Thyroid gland (tissue), 4 donors: ENCODE measurements at places on chromosomes 5 and 9. TPM values are rescaled to one million over a fixed set of nuclear protein-coding genes. Genes with fewer than 3 reads are reported as not detected.

DNA sequence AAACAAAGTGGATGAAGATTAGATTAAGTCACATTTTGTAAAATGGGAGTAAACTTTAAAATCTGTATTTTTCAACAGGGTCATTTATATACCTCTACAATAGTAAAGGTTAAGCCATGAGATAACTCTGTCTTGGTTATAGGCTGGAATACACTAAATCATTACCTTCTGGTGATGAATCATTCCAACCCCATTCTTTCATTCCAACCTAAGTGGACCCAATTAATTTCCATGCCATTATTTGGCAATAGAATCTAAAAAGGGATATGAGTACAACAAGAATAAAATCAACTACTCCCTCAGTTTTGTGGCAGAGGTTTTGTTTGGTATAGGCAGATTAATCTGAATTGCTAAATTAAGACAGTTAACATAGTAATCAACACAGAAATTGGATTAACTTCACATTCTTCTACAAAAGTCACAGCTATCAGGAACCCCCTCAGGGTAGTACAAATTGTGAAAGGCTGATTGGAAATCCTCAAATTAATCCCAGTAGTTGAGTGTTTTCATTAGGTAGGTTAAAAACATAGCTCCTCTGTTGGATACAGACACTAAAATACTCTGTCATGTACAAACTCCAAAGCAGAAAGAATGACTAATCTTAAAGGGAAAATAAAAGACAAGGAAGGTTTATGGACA, 54.2 kb downstream of the ELAVL2 start:
- DNase-seq: no peak
- no peaks in the 10 kb centered on the region for H3K27me3 ChIP-seq
- H3K27ac ChIP-seq: no peak overlapping the region

GRCh38 chr5:120365656-120366446, 98.2 kb upstream of the PRR16 start:
- no peak overlapping the region for H3K27ac ChIP-seq
- H3K4me1 ChIP-seq: no peaks in the 10 kb centered on the region
- no peaks in the 10 kb centered on the region for H3K36me3 ChIP-seq

ECM2 gene
- total RNA-seq: 10.6 TPM

GRCh38 chr5:1762883-1763547, 36.6 kb downstream of the MRPL36 start:
- DNase-seq: no peak
- no peaks in the 10 kb centered on the region for H3K36me3 ChIP-seq
- H3K27me3 ChIP-seq: no peaks in the 10 kb centered on the region
- H3K27ac ChIP-seq: no peak overlapping the region
- H3K4me3 ChIP-seq: no peak overlapping the region

GRCh38 chr9:14441976-14442651, 128.2 kb upstream of the NFIB start:
- peaks cover 7% of the 10 kb centered on the region for H3K4me1 ChIP-seq
- no peak overlapping the region for H3K27ac ChIP-seq
- H3K4me3 ChIP-seq: no peak overlapping the region

- H3K4me3 ChIP-seq: no peak overlapping the region
- H3K27me3 ChIP-seq: no peaks in the 10 kb centered on the region
- H3K4me1 ChIP-seq: no peaks in the 10 kb centered on the region
- no peak for DNase-seq
- no peak overlapping the region for H3K27ac ChIP-seq
- H3K36me3 ChIP-seq: no peaks in the 10 kb centered on the region
Observed at GRCh38 chr9:6975198-6975597, 217.4 kb downstream of the KDM4C start.

DDX31 gene
- 44.1 TPM for total RNA-seq

DNA sequence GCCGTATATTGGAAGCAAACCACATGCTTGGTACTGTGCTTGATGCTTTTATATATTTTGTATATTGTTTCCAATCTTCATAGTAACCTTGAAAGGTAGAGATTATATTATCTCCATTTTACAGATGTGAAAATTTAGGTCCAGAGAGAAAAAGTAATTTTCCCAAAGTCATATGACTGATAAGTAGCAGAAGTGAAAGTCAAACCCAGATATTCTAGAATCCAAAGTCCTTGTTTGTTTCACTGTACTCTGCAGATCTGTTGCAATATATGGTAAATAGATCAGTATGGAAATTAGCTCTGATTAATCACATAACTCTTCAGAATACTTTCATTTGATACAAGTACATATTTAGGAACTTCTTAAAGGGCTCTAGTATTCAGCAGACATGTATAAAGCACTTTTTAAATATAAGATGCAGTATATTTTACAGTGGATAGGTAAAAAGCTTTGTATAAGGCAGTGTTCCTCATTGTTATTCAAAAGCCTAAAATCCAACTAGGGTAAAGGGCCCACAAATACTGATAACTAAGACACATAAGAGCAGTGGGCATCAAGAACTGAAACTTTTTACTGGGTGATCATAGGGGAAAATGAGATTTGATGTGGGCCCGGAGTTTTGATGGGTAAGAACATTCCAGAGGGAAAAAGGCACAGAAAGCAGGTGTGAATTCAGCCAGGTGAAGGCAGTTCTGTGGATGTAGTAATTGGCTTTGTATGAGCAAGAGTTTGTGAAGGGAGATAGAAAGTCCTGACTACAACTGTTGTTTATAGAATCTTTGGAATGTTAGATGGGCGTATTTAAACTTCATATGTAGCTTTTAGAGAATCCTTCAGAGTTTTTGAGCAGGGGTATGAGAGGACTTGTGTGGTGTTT, 25.0 kb downstream of the NDFIP1 start:
- peaks cover 5% of the 10 kb centered on the region for H3K4me1 ChIP-seq
- peaks cover 27% of the 10 kb centered on the region for H3K36me3 ChIP-seq
- H3K27ac ChIP-seq: no peak overlapping the region
- no peak overlapping the region for H3K4me3 ChIP-seq

CAMSAP1 gene
- total RNA-seq: 11.8 TPM

DNA sequence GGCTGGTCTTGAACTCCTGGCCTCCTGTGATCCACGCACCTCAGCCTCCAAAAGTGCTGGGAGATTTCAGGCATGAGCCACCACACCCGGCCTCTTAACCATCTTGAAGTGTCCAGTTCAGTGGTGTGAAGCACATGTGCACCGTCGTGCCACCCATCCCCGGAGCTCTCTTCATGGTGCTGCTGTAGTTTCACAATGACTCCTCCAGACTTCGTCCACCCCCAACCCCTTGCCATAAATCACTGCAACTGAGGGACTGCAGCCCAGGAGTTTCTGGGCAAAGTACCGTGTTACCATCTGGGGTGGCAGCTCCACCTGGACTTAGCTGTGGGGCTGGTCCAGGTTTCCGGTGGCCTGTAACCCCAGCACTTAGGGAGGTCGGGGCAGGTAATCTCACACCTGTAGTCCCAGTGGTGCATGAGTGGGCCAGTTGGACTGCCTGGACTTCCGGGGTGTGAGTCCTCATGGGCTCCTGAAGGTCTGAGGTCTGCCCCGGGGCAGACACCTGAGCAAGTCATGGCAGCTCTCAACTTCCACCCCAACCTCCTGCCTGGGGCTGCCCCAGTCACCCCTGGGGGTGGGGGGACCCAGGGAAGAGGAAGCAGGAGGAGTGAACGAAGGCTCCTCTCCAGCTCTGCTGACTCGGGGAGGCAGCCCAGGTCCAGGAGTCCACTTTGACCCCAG, 6.6 kb upstream of the N4BP3 start:
- no peaks in the 10 kb centered on the region for H3K36me3 ChIP-seq
- no peak overlapping the region for H3K27ac ChIP-seq
- peaks cover 21% of the 10 kb centered on the region for H3K4me1 ChIP-seq
- H3K27me3 ChIP-seq: no peaks in the 10 kb centered on the region
- no peak for DNase-seq

GABRA1 gene
- total RNA-seq: not detected
